ENCODE measurements at places on chromosomes 6 and 20. TPM values are rescaled to one million over a fixed set of nuclear protein-coding genes. Genes with fewer than 3 reads are reported as not detected.
A peak's percentile ranks its signal among the peaks of the same experiment; 100 is the strongest.

FABP7 gene
- not detected for total RNA-seq

RBBP8NL gene
- not detected for total RNA-seq

DNA sequence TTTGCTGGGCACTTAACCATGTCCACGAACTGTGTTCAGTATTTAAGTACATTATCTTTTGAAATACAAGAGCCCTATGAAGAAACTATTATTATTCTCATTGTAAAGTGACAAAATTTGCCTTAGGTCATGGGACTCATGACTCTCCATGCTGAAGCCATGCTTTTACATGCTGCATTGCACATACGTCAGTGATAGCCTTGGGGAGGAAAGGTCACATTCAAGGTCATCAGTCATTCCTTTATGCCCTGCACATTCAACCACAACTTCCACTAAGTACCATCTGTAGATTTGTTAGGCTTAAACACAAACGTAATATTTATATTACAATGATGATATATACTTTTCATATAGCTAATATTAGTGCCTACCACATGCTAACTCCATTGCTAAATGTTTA is 292.7 kb downstream of the TBC1D7 start:
- no peak for DNase-seq

GRCh38 chr6:36625158-36625919 is 31.2 kb downstream of the SRSF3 start:
- peak; percentile 80 for DNase-seq

Measured in fibroblast of villous mesenchyme (primary cell).